Eye (tissue), 1 donor: ENCODE measurements at places on chromosomes 7 and 10.
A peak's percentile ranks its signal among the peaks of the same experiment; 100 is the strongest.

- DNase-seq, result no peak
Measured at GRCh38 chr10:48245977-48246376, 28.5 kb downstream of the FRMPD2 start.

GRCh38 chr10:106672517-106673175, 491.9 kb downstream of the SORCS1 start:
- DNase-seq, result no peak

- DNase-seq, result no peak
Measured at GRCh38 chr10:60916025-60916424, 28.0 kb downstream of the RHOBTB1 start.

DNA sequence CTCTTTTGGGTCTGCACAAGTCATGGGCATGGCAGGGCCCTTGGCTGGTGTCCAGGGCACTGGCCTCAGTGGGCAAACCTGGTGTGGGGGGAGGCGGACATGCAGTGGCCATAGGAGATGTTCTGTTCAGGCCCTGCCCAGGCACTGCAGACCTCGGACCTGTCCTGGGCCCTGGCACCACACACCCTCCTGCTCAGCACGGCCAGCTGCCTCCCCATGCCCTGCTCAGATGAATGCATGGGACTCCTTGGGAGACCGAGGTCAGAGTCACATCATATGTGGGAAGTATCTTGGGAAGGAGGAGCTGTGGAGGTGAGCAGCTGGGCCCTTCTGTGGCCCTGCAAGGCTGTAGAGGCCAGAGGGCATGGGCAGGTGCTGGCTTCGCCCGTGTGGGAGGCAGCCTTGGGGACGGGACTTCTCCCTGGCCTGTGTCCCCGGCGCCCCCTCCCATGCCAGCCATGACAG, 130.8 kb downstream of the VIPR2 start:
- DNase-seq, result no peak

DNA sequence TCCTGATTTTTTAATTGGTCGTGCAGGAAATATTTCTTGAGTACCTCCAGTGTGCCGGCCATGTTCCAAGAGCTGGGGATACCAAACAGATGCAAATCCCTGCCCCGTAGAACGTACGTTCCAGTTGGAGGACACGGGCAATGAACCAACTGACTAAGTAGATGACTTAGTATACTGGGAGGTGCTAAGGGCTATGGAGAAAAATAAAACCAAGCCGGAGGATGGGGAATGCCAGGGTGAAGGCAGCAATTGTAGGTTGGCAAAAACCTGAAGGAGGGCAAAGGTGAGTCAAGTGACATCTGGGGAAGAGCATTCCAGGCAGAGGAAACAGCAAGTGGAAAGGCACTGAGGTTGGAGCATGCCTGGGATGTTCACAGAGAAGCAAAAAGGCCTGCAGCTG, 6.8 kb upstream of the VSIR start:
- no peak for DNase-seq

GRCh38 chr7:90111-91063, 102.0 kb upstream of the FAM20C start:
- no peak for DNase-seq

DNA sequence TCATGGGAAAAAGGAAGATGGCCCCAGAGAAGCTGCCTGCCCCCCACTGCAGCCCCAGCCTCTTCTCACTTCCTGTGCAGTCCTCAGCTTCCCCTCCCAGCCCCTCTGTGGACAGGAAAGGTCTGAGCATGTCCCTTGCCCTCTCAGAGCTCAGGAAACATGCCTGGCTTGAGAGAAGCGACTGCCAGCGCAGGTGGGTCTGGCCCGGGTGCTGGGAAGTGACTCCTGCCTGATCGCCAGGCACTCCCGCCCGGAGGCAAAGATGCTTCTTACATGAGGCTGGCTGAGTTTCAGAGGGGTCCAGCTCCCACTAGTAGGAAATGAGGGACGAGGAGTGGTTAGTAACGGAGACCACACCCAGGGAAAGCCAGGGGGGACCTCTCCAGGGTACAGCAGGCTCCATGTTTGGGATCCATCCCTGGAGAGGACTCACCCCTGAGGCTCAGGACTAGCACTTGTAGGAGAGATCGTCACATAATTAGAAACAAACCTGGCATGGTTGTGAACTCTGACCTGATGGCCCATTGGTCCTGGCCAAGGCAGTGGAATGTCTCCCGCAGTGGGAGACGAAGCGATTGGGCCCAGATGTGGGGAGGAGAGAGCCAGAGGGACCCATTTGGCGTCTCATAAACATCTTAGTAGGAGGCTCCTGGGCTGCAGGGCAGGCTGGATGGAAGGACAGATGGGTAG, 12.3 kb downstream of the ELN start:
- no peak for DNase-seq

- DNase-seq, result no peak
Measured at GRCh38 chr10:12703813-12704212, 297.7 kb downstream of the CCDC3 start.

DNA sequence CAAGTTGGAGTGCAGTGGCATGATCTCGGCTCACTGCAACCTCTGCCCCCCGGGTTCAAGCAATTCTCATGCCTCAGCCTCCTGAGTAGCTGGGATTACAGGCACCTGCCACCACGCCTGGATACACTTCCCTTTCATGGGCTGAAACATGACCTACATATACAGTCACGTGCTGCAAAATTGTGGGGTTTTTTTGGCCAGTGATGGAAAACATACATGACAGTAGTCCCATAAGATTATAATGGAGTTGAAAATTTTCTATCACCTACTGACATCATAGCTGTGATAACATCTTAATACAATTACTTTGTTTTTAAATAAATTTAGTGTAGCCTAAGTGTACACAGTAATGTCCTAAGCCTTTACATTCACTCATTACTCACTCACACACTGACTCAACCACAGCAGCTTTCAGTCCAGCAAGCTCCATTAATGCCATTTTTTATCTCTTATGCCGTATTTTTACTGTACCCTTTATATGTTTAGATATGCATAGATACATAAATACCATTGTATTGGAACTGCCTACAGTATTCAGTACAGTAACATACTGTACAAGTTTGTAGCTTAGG, 79.9 kb upstream of the TMEM196 start:
- DNase-seq, result no peak

DNA sequence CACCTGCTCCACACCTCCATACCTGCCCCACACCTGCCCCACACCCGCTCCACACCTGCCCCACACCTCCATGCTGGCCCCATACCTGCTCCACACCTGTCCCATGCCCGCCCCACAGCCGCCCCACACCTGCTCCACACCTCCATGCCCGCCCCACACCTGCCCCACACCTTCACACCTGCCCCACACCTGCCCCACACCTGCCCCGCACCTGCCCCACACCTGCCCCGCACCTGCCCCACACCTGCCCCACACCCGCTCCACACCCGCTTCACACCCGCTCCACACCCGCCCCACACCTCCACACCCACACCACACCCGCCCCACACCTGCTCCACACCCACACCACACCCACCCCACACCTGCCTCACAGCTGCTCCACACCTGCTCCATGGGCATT, 53.0 kb downstream of the PARP12 start:
- no peak for DNase-seq

DNA sequence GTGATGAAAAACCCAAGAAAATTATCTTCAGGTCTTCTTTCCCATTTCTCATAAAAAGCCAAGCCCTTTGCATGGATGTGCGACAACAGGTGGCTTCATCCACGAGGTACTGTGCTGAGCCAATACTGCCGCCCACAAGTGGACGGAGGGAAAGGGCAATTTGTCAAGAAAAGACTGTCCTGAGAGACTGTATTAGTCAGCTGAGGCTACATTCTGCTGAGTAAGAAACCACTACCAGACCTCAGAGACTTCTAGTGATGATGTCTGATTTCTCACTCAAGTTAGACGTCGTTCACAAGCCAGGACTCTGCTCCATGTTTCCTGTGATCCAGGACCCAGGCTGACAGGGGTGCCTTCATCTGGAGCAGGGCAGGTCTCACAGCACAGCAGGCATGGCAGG, 171.5 kb upstream of the CDCA7L start:
- no peak for DNase-seq

DNA sequence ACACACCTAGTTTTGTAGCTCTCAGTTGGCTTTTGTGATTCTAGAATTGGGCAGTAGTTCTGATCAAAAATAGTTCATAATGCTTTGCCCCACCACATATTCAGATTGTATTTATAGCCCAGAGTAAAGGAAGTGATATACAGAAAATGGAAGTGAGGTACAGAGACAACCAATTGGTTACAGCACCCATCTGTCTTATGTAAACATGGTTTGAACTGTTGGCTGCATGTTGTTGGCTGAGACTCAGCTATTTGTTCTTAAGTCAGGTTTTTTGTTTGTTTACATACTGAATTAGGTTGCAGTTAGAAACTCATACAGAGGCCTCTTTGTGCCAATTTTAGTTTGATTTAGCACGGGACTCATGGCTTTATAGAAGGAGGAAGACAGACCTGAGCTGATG, 158.9 kb upstream of the GPR26 start:
- no peak for DNase-seq

- DNase-seq, result peak; percentile 37
Measured at GRCh38 chr10:75449382-75450074, 18.1 kb downstream of the LRMDA start.

DNA sequence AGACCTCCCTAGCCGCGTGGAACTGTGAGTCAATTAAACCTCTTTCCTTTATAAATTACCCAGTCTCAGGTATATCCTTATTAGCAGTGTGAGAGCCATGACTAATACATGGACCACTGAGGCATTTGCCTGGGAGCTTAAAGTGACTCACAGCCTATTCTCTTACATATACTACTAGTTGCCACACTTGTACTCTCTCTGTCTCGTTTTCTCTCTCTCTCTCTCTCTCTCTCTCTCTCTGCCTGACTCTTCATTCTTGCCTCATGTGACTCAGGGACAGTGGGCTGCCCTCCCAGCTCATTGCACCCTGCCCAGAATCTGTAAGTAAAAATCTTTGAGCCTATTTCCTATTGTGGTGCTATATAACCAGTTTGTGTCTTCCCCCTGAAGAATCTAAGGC, 238.5 kb upstream of the MAGI2 start:
- no peak for DNase-seq

- no peak for DNase-seq
Measured at GRCh38 chr7:101860316-101861217, 43.1 kb downstream of the CUX1 start.
